ENCODE measurements at places on chromosomes 13 and 19.

- no peak for DNase-seq
Measured at GRCh38 chr13:46529216-46529919, 23.6 kb upstream of the LRCH1 start.

- DNase-seq: no peak
Measured at GRCh38 chr19:55157064-55157908, at the start of gene TNNI3. TNNI3 (minus strand) TSS chr19:55157732; CDS start chr19:55157589, 143 bp downstream.

- peak; percentile 14 for DNase-seq
Measured at GRCh38 chr19:32824916-32825608, 44.5 kb downstream of the SLC7A9 start.

- DNase-seq: no peak
Measured at GRCh38 chr13:83211301-83211700, 671.0 kb downstream of the SLITRK1 start.

- DNase-seq: no peak
Measured at GRCh38 chr13:32017474-32017873, 14.1 kb upstream of the FRY start.

DNA sequence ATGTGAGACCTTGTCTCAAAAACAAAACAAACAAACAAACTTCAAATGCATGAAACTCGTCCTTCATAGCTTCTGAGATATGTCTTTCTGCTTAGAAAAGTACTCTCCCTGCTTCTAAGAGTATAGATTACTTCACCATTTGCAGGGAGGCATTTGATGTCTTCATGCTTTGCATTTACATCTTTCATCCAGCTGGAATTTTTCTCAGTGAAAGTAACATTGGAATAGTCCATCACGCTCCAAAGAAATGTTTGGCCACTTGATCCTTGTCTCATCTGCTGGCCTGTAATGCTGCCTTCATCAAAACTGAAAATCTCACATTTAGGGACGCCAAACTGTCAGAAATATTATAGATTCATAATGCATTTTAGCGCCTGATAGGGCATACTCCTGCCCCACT is 19.2 kb downstream of the PNMA8A start:
- no peak for DNase-seq

DNA sequence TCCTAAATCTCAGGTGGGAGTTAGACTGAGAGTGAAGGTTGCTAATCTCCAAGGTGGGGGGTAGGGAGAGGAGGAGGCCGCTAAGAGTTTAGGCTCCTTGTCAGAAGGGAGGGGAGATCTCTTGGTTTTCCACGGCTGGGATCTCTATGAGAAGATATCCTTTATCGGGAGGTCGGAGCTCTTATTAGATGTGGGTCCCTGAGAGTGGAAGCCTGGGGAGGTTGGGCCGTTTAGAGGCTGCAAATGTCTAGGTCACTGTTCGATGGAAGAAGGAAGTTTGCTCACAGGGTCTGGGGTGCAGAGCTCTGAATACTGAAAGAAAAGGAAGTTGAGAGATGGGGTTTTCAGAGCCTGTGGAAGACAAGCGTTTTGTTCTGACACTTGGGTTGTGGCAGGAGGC is 3.8 kb downstream of the MYADM start:
- no peak for DNase-seq

GRCh38 chr19:6125571-6125989 is 9.9 kb upstream of the ACSBG2 start:
- no peak for DNase-seq

DNA sequence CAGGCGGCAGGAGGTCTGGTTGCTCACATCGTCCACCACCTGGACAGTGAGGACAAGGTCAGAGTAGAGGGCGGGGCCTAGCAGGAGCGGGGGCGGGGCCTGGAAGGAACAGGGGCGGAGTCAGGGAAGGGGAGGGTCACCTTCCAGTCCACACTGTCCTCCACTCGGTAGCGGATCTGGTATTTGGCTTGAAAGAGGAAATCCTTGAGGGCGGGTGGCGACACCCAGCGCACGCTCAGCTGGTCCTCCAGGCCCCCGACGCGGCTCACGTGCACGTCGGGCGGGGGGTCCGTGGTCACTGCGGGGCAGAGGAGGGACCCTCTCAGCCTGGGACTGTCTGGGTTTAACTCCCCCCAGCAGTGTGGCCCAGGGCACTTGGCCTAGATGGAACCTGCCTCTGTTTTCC is 8.2 kb downstream of the REX1BD start:
- no peak for DNase-seq

- DNase-seq: no peak
Measured at GRCh38 chr13:110511509-110512181, 49.9 kb downstream of the RAB20 start.

DNA sequence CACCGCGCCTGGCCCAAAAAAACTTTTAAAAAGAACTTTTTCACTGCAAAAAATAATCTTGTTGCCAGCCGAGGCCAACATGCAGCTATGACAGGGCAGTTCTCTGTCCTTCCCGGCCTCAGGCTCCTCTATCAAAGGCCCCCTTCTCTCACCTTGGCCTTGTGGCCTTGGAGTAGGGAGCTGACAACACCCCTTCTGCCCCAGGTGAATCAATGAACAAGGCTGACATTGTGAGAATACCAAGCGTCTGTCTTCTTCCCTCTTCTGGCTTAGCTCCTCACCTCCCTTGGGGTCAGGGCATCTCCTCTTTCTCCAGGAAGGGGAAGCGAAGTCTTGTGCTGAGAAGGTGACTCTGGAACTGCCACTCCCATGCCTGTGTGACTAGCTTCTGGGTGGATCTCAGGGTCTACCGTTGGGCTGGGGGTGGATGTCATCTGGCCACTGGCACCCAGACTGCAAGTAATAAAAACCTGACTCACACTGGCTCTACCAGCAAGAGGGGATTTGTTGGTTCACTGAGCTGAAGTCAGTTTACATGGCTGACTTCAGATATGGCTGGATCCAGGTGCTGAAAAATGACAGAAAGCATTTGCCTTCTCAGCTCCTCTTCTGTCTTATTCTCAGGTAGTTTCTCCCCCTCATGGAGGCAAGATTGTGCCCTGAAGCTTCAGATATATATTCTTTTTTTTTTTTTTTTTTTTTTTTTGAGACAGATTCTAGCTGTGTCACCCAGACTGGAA is 6.3 kb downstream of the C19orf38 start:
- no peak for DNase-seq

- no peak for DNase-seq
Measured at GRCh38 chr19:17227798-17228367, 1.9 kb downstream of the OCEL1 start.

GRCh38 chr19:37127999-37128820 is 44.3 kb downstream of the ZNF585A start:
- DNase-seq: no peak

- DNase-seq: no peak
Measured at GRCh38 chr13:43697323-43697722, 89.4 kb downstream of the ENOX1 start.

DNA sequence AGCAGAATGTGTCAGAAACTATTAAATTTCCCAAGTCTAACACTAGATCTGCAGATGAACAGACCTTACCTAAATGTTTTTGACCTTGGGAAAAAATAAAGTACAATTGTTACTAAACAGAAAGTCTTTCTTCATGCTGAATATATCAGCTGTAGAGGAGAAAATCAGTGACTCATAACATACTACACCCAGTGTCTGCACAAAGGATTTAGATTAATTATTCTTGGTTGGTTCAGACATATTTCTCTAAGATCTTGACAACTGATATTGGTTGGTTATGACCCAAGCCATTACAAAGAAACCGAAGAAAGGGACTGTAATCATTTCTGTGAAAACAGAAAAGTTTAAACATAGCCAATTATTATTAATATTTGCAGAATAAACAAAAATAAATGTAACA is 225.1 kb downstream of the HS6ST3 start:
- no peak for DNase-seq

- no peak for DNase-seq
Measured at GRCh38 chr19:17398902-17399527, 5.0 kb upstream of the CCDC194 start.

- DNase-seq: no peak
Measured at GRCh38 chr13:29452773-29453616, 142.5 kb downstream of the SLC7A1 start.

- DNase-seq: no peak
Measured at GRCh38 chr13:76874479-76874878, 11.7 kb downstream of the KCTD12 start.

DNA sequence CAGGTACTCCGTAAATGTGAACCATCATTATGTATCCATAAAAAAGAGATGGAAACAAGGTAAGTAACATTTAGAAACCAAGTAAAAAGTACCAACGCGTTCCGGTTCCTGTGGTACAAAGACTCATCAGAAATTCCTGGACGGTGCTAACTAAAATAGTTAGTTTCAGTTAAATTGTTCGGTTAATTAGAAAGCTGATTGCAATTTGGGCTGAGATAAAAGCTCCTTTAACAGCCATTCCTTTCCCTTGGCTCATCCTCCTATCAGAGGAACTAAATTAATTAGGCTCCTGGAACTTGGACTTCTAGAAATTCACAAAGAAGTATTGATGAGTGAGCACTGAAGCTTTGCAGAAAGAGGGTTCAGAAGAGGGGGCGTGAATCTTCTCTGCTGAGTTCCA is 63.5 kb downstream of the SOX1 start:
- no peak for DNase-seq

- DNase-seq: no peak
Measured at GRCh38 chr13:44098559-44098958, 218.9 kb downstream of the LACC1 start.

DNA sequence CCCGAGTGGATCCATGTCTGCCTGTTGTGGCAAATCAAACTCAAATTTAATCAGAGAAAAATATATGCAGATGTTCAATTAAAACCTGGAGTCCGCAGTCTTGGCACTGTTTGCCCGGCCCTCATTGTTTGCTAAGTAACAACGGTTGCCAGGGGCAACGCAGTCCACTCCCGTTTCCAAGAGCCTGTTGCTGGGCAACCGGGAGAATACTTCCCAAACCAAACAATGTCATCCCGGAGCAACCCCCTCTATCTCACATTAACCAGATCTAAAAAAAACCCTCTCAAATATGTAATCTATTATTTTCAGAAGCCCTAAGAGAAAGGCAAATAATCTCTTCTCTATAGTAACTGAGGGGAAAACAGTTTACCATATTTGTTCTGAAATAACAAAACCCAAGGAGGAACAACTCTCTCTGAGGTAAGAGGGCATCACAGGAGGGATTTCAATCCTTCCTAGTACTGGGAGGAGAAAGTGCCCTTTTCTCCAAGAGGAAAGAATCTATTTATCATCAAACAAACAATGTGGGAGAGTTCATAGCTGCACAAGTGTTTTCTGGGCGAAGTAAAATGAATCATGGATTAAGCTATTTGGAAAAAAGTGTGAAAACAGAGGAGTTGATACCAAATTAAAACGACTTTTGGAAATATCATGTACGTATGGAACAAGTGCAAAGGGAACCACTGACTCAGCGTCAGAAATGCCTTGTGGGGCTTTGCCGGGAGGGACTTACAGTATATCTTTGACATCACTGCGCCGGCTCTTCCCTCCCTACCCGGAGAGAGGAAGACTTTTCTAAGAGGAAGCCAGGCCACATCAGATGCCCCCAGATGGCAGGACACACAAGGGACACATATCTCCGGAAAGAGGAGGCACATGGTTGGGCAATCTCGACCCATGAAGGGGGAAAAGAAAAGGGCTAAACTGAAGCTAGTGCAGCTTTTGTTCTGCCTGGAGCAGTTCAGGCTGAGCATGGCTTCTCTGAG is 43.3 kb downstream of the RFX2 start:
- DNase-seq: peak; percentile 97

- DNase-seq: no peak
Measured at GRCh38 chr13:23600534-23600933, 30.3 kb downstream of the TNFRSF19 start.

GRCh38 chr13:113840541-113841352 is 23.1 kb downstream of the GAS6 start:
- no peak for DNase-seq

GRCh38 chr13:62113179-62113578 is 697.5 kb upstream of the PCDH20 start:
- no peak for DNase-seq

DNA sequence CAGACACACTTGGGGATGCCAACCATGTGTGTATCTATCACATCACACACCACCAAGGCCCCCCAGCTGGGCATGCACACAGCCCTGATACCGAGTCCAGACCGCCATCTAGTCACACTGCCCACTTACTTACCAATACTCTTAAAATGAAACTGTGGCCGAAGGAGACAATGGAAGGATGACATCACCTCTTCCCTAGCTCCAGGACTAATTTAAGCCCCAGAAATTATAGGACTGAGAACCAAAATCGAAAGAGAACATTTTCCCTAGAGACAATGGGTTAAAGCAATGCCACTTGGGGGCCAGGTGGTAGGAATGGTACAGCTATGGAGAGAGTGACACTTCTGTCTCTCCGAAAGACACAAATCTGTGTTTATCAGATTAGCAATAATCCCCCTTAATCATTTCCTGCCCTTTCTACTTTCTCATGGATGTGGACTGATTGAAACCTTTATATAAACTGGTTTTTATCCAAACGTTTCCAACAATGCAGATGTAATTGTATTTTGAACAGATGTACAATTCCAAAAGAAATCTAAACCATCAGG is 663 bp upstream of the GGACT start:
- DNase-seq: no peak

DNA sequence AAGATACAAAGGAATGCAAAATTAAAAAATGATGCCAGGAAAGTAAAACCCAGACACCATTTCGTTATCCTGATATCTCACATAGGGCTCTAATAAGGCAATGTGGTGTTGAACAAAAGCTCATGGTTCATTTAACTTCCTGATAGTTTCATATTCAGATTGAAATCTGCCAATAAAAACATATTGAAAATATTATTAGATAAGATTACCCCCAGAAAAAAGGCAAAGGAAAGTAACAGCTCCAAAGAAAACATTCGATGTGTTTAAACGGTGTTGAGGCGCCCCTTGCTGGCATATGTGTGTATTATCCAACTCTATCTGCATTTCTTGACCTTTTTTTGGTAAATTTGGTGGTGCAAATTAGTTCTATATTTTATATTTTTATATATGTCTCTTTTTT is 75.9 kb downstream of the ESD start:
- peak; percentile 42 for DNase-seq

- DNase-seq: no peak
Measured at GRCh38 chr19:12647047-12647446, 19.5 kb downstream of the MAN2B1 start.

GRCh38 chr13:39580881-39581575 is 22.0 kb downstream of the LHFPL6 start:
- no peak for DNase-seq

DNA sequence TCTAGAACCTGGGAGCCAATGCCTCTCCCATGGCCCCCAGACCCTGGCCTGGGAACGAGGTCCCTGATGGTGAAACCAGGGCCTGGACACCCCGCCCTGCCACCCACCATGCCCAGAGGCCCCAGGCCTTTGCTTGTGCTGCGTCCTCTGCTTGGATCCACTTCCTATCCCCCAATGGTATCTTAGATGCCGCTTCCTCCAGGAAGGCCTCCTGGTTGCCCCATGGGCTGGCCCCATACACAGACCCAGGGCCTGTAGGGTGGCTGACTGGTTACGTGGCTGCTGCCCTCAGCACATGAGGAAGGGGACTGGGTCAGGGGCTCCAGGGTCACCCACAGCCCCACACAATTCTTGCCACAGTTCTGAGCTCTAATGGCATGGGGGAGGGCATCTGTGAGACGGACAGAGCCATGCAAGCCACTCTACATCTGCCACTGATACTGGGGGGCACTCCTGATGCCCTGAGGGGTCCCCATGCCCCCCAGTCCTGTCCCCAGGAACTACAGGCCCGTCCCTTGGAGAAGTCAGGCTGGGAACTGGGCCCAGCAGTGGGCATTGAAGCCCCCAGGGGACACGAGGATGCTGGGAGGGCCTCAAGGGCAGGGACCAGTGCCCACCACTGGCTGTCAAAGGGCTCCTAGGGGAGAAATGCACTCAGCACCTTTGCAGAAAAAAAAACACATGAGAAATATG is 5.0 kb downstream of the RPL36 start:
- no peak for DNase-seq
